ENCODE measurements at places on chromosomes 5 and 9.

- DNase-seq = no peak
Observed at GRCh38 chr9:34072410-34072809, 23.7 kb upstream of the UBAP2 start.

- no peak for DNase-seq
Observed at GRCh38 chr5:139654871-139655491, 6.8 kb downstream of the CXXC5 start.

DNA sequence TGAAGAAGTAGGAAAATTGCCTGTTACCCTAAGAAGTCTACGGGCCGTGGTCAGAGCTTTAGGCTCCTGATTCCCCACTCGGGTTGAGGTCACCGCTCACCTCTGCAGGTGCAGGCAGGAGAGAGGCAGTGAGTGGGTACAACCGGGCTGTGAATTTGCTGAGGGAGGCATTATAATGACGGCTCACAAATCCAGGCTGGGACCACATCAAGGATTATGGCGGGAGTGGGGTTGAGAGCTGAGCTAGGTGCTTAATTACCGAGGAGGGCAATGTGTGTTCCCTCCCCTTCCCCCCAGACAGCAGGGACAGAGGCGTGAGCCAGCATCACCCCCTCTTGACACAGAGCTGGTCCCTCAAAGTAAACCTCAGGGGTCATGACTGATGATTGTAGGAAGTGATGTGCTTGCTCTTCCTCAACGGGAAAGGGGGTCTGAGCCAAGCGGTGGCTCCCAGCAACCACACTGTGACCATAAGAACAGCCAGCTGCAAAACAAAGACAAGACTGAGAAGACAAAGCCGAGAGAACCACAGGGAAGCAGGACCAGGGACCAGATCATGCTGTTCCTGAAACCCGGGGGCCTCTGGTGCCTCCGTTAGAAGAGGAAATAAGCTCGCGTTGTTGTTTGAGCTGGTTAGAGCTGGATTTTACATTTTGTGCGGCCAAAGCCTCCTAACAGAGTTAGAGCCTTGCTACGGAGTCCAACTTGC lies 77.7 kb downstream of the OLFM1 start:
- DNase-seq = no peak

- no peak for DNase-seq
Observed at GRCh38 chr9:96457266-96457665, 7.3 kb downstream of the HABP4 start.

- DNase-seq = peak; percentile 1
Observed at GRCh38 chr5:145619806-145620310, 215.3 kb downstream of the PRELID2 start.

GRCh38 chr5:66122379-66123034 lies 21.6 kb upstream of the SREK1 start:
- DNase-seq = peak; percentile 50
